T-helper 2 cell treated with Interferon-gamma antibody and Interleukin-4, amounts not matched to agents 100 ng/mL and 5 ng/mL, for 36 hours (primary cell): ENCODE measurements at places on chromosomes 2 and 18. TPM values are rescaled to one million over a fixed set of nuclear protein-coding genes. Genes with fewer than 3 reads are reported as not detected.

Gene EFHD1
- 1.0 and 1.1 TPM in 2 replicates for total RNA-seq

Gene KIF5C
- 12.5 and 12.8 TPM in 2 replicates for total RNA-seq

Gene IMPACT
- total RNA-seq, result 8.8 and 9.0 TPM in 2 replicates

Gene NPHP1
- total RNA-seq, result not detected in 2 replicates

Gene CELF4
- not detected in 2 replicates for total RNA-seq

Gene MCFD2
- 46.2 and 47.8 TPM in 2 replicates for total RNA-seq

Gene C2orf66
- total RNA-seq, result 0.20 and 0.41 TPM in 2 replicates

Gene STARD6
- total RNA-seq, result 0.27 TPM in 1 of 2 replicates, not detected in the other

Gene KCNJ3
- not detected in 2 replicates for total RNA-seq

Gene AGXT
- total RNA-seq, result not detected in 2 replicates

Gene CFAP65
- not detected in 2 replicates for total RNA-seq

Gene CACNB4
- 0.14 and 0.77 TPM in 2 replicates for total RNA-seq

Gene SYT4
- not detected in 2 replicates for total RNA-seq

Gene MSH6
- 101 and 109 TPM in 2 replicates for total RNA-seq

Gene ANO7
- 0.32 and 0.52 TPM in 2 replicates for total RNA-seq

Gene ALPG
- total RNA-seq, result not detected in 2 replicates

Gene CHRND
- total RNA-seq, result not detected in 2 replicates

Gene CASP10
- total RNA-seq, result 37.0 and 38.7 TPM in 2 replicates

Gene CCDC85A
- total RNA-seq, result not detected in 2 replicates

Gene LTBP1
- total RNA-seq, result 0.30 and 0.75 TPM in 2 replicates

Gene SOX11
- total RNA-seq, result not detected in 2 replicates

Gene ANKAR
- total RNA-seq, result 5.0 and 7.4 TPM in 2 replicates

Gene AKAIN1
- total RNA-seq, result not detected in 2 replicates

Gene RPRM
- not detected in 2 replicates for total RNA-seq

Gene MOGAT1
- total RNA-seq, result not detected in 2 replicates

Gene ATOH8
- 0.18 and 0.20 TPM in 2 replicates for total RNA-seq

Gene DRC1
- not detected in 2 replicates for total RNA-seq

Gene DIPK1C
- not detected in 2 replicates for total RNA-seq

Gene CTLA4
- total RNA-seq, result 25.7 and 26.0 TPM in 2 replicates

Gene PLEK
- total RNA-seq, result 0.86 and 1.1 TPM in 2 replicates

Gene SERPINB12
- not detected in 2 replicates for total RNA-seq

Gene CGREF1
- 2.9 and 3.1 TPM in 2 replicates for total RNA-seq

Gene GBX2
- total RNA-seq, result not detected in 2 replicates

Gene ALK
- total RNA-seq, result not detected in 2 replicates

Gene CDC42EP3
- 18.0 and 20.5 TPM in 2 replicates for total RNA-seq

Gene KCNK3
- not detected in 2 replicates for total RNA-seq

Gene PRKAG3
- total RNA-seq, result not detected in 2 replicates

Gene KRCC1
- 20.8 and 22.2 TPM in 2 replicates for total RNA-seq

Gene EMILIN2
- 38.3 and 44.2 TPM in 2 replicates for total RNA-seq

Gene ASPRV1
- total RNA-seq, result 1.3 and 1.5 TPM in 2 replicates

Gene CCDC74A
- total RNA-seq, result 1.9 and 2.8 TPM in 2 replicates
